ENCODE measurements at places on chromosomes 6 and 20.

GRCh38 chr6:41247288-41247865 lies 19.2 kb downstream of the TREML4 start:
- no peak for DNase-seq

GRCh38 chr20:14745830-14746229 lies 408.4 kb upstream of the FLRT3 start:
- no peak for DNase-seq

DNA sequence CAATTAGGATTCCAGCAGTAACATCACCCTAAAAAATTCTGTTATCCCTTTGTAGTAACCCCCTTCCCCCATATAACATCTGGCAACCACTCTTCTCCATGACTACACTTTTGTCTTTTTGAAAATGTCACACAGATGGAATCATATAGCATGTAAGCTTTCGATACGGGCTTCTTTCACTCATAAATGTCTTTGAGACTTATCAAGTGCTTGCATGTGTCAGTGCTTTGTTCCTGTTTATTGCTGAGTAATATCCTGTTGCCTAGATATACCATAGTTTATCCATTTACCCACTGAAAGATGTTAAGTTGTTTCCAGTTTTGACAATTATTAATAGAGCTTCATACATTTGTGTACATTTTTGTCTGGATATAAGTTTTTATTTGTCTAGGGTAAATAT lies 10.4 kb upstream of the SNPH start:
- DNase-seq: no peak

GRCh38 chr6:161369339-161369738 lies 95.5 kb upstream of the AGPAT4 start:
- no peak for DNase-seq

DNA sequence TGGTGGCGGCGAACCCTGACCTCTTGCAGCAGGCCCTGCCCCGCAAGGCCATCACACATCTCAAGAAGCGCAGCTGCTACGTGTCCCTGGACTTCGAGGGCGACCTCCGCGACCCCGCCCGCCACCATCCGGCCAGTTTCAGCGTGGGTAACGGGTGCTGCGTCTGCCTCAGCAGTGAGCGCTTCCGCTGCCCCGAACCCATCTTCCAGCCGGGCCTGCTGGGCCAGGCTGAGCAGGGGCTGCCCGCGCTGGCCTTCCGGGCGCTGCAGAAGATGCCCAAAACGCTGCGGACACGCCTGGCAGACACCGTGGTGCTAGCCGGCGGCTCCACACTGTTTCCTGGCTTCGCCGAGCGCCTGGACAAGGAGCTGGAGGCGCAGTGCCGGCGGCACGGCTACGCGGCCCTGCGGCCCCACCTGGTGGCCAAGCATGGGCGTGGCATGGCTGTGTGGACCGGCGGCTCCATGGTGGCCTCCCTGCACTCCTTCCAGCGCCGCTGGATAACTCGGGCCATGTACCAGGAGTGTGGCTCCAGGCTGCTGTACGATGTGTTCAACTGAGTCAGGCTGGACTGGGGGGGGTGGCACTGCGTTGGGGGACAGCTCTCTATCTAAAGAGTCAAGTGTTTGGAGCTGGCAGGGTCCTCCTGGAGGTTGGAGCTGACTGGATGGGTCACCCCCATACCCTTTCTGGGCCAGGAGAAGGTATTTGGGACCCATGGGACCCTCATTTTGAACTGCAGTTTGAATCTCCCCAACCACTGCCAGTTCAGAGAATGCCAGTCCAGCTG lies 1.1 kb downstream of the ACTL10 start:
- peak; percentile 88 for DNase-seq

DNA sequence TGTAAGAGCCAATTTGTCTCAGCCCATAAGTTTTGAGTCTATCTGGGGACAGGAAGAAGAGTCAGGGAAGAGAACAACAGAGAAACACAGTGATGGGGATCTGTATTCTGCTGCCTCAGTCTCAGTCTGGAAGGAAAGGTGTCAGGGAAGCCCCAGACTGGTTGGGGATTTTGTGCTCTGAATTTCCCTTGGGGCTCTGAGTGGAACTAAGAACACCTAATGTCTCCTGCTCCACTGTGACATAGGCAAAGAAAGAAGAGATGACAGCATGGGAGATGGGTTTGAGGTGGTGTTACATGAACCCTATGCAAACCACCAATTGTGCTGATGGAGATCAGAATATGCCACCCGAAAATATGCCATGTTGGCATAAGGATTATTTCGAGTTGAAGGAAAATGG lies 139.5 kb upstream of the MYLIP start:
- no peak for DNase-seq

GRCh38 chr6:37033819-37034795 lies 28.7 kb downstream of the FGD2 start:
- no peak for DNase-seq

GRCh38 chr6:170097505-170098427 lies 193.1 kb downstream of the DLL1 start:
- DNase-seq: peak; percentile 16

DNA sequence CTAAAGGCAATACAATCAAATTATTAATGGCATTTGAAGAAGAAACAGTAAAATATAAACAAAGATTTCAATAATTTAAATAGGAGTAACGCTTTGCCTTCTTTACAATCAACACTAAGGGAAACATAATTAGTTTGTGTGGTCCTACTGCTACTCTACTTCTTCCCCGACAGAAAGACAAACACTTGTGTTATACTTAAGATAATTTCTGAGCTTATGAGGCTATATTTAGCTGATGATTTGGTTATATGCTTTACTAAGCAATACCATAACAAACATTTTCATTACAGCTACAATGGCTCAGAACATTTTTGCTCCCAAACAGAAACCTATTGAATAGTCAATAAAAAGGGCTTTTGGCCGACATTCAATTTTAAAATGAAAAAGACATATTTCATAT lies 1217.2 kb upstream of the GJE1 start:
- no peak for DNase-seq

- peak; percentile 40 for DNase-seq
Observed at GRCh38 chr20:58086763-58087561, 141.5 kb downstream of the ANKRD60 start.

DNA sequence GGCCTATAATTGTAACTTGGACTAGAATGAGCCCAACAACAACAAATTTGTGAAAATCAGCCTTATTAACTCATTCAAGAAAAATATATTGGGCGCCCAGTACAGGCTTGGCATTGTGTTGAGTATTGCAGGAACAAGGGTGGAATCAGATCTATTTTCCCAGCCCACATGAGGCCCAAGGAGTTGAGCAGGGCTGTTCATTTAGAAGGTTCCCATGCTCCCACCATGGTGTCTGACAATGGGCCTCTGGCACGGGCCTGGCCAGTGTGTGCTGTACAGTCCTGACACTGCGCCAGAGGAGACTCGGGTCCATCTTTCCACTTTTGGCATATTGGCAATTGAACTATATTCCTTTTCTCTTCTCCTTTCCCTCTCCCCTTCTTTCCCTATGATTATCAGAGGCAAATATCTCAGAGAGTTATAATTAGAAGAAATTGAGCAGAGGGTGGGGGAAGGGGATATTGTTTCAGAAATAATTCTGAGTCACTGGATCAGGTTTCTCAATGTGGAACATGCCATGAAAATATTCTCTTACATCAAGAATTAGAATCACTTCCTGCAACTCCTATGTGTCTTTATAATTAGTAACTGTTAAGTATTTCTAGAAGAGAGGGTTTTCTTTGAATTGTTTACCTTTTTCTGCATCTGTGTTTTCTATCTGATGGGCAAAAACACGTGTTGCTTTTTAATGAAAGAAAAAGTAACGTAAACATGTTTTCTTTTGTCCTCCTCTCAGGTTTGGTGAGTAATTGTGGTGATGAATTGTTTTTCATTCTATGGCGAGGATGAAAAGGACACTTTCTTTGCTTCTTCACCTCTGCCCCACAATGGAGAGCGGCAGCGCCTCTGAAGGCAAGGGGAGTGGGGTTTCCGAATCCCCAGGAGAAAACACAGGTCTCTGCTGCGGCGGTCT lies 209.4 kb downstream of the FOXA2 start:
- no peak for DNase-seq

- DNase-seq: no peak
Observed at GRCh38 chr6:16799279-16800193, 38.3 kb upstream of the ATXN1 start.

Measured in right hindlimb (tissue), 1 donor.